Stimulated activated CD4-positive, alpha-beta T cell treated with anti-CD3 and anti-CD28 coated beads, Interleukin-4, amount 100 ng/mL, for 4 hours (primary cell): ENCODE measurements at places on chromosomes 1 and 21.

- DNase-seq = no peak
Observed at GRCh38 chr1:158654571-158654970, 31.9 kb downstream of the SPTA1 start.

DNA sequence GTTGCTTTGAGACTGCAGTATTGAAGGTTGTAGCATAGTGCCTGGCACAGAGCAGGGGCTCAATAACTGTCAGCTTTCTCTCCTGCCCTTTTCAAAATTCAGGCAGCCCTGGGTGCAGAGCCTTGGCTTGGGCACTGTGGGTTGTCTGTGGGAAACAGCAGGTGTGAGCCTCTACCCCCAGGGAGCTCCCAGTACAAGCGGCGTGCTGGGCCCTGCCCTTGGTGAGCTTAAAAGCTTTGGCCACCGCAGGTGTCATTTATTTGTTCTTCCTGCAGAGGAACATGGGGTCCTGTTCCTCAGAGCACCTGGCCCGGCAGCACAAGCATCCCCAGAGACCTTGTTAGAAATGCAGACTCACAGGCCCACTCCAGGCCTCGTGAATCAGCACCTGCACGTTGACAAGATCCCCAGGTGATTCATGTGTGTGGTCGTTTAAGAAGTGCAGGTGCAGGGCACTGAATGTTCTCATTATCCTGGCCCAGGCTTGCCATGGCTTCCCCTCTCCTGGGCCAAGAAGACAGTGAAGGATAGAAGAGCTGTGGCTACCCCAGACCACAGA, 29.9 kb upstream of the IGSF21 start:
- no peak for DNase-seq

DNA sequence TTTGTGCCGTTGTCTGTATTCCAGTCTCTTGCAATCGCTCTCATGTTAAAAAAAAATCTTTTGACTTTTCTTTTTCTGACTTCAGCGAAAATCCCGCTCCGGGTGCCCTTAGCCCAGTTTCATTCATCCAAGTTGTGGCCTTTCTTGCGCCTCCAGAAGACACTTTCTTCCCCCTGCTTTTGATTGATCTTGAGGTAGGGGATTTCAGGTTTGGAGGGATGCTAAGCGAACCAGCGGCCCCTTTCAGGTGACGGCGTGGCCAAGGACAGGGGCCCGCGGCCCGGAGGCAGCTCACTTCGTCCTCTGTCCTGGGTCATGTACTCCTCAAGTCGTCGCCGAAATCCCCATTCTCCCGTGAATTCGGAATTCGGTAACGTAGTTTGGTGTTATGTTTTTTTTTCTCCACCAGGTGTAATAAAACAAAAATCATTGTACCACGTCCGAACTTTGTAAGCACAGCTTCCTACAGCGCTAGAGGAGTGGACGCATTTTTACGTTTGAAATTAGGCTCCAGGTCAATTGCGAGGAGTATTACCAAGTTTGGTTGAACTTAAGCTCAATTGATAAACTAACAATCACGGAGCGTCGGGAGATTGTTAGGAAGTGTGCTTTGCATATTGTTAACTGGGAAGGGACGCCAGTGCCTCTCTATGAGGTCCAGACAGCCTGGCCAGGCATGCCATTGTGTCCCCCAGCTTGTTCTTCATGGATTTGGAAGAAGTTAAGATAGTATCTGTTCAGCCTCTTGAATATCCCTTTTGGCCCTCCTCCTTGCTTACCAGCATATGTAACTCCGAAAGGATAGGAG, 1.1 kb downstream of the MRPS6 start:
- DNase-seq = no peak

GRCh38 chr1:201500670-201501120, 6.2 kb downstream of the CSRP1 start:
- DNase-seq = no peak

GRCh38 chr1:2983706-2984398, 37.4 kb upstream of the ACTRT2 start:
- DNase-seq = no peak
